ENCODE measurements at places on chromosomes 1 and 21.

DNA sequence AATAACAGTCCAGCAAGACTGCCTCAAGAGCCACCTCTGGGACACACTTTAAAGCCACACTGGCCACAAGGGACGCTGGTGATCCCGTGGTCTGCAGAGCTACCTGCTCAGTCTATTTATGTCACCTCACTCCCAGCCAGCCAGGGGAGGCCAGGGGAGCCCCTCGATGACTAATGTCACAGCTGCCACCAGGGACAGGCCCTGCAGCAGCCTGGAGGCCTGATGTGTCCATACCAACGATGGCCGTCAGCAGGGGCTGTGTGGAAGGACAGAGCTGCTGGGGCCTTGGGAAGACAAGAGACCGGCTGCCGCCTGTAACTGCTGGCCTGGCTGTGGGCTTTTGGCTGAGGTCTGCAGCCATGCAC, 71.0 kb downstream of the SIK1 start:
- DNase-seq: no peak

DNA sequence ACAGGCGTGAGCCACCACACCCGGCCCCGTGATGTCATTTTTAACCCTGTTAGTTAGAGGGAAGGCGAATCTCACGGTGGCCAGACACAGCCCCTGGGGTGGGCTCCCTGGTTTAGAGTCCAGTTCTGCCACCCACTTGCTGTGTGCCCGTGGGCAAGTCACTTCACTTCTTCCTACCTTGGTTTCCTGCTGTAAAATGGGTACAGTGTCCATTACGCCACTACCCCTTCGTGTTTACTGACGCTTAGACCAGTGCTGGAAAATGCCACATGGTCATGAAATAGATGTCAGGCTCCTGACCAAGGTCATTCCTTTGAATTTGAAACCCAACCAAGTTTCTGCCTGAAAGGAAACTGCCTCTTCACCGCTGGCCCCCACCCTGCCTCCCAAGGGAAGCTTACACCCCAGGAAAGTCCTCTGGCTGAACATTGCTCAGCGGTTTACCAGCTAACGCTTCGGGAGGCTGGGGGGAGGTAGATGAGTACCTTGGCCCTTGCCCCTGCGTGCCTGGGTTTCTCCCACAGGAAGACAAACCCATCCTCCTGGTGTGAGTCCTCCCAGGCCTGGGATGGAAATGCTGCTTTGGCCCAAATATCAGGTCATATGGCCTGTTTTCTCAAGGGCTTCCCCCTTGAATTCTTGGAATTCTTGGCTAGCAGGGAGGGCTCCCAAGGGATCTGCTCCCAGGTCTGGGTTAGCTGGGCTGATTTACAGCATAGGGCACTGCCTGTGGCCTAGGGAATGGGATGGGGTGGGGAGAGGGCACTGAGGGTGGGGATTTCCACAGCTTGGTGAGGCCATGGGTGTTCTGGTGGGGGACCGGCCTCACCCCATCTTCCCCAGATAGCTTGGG, 7.6 kb upstream of the AADACL4 start:
- no peak for DNase-seq

DNA sequence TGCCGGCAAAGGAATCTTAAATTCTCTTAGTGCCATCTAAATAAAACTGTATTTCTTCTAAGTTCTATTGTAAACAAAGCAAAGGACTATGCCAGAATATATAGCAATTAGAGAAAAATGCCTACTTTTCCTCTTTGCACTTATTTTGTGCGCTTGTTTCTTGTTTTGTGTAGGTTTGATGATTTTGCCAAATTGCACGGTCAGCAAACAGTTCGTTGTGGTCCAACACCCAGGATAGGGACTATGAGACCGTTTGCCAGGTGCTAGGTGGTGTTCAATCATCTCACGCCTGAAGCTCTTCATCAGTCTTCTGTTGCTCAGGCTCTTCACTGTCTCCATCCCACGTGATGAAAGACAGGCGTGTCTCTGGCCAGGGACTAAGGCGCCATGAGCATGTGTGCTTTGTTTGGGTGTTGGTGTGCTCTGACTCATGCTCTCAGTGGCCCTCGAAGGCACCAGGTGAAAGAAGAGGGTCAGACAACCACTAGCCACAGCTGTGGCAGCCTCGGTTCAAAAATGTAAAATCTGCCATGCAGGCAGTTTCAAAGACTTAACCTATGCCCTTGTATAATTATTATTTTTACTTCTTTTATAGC, 36.9 kb upstream of the KCNE1 start:
- no peak for DNase-seq

- no peak for DNase-seq
Measured at GRCh38 chr21:21688889-21689288, 690.7 kb downstream of the NCAM2 start.

DNA sequence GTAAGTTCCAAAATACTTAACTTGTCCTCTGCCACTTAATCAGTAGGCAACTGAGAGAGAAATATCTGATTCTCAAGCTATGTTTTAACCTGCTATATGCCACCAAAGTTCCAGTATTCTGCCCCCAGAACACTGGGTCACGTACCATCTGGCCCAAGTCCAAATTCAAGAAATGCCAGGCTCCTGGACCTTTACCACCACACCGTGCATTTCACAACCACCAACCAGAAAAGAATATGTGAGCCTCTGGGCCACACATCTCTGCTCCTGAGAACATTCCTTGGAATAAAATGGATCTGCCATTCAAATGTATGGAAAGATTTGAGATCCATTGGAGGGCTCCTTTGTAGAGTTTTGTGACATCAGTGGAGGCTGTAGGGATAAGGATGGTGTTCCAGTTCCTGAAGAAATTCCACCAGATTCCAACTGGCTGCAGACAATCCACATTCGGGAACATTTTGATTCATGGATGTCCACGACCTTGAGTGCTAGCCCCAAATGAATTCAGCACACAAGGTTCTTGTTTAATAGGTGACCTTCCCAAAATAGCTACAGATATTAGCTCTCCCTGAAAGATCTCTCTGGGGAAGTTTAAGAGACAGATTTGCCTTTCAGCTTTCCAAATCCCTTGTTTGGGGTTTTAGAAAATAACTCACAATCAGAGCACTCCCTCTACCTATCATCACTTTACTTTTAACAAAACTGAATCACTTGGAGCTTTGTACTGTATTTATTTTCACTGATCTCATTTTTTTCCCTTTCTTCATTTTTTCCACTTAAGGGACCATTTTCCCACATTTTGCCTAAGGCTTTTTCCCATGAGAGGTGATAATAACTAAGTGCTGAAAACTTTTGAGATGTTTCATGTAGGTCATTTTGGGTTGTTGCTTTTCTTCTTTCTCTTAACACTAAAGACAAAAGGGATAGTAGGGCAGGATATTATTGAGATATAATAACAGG, 128.4 kb upstream of the ZC3H11B start:
- DNase-seq: no peak

- no peak for DNase-seq
Measured at GRCh38 chr1:83961571-83962295, 37.2 kb downstream of the TTLL7 start.

DNA sequence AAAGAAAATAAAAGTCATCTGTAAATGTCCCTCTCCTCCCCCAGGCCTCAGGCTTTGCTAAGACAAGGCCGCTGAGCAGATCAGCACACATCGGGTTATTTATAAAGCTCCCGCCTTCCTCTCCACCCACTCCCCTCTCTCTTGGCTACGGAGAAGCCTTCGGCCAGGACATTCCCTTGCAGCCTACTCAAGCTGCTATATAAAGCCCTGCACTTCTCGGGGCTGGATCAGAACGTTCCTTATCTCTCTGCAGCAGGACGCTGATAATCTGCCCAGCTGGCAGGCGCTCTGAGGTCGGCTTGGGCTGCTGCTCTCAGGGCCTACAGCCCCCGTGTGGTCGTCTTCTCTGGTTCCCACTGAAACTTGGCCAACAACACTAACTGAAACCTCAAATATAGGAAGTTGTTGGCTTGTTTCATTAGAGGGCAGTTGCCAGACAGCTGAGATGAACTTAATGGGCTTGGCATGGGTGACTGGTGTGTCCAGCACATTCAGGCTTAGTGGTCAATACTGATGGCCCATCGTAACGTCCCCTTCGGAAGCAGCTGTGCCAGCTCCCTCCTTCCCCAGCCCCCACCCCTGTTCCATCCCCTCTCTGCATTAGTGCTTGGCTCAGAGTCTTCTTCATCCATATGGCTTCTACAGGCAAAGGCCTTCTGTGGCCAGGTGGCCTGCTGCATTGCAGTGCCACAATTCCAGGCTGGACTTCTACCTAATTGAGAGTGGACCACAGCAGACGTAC, 64.6 kb downstream of the IER5 start:
- DNase-seq: no peak

DNA sequence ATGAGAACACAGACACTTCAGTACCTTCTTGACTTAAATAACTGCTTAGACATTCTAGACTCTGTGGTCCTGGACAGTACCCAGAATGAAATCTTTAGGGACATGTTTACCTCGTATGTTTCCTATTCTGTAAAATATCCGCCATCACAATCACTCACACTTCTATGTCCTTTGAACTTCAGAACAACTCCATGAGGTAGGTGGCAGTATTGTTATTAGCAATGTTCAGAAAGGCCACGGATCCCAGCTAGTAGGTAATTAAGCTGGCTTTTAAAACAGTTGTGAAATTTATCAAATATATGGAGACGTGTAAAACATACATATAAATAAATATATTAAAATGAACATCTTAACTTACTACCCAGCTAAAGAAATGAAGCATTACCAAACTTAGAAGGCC, 83.4 kb downstream of the CACHD1 start:
- DNase-seq: no peak

GRCh38 chr1:194230351-194231144, 1044.1 kb upstream of the B3GALT2 start:
- no peak for DNase-seq

- no peak for DNase-seq
Measured at GRCh38 chr1:185438936-185439335, 121.9 kb upstream of the IVNS1ABP start.

DNA sequence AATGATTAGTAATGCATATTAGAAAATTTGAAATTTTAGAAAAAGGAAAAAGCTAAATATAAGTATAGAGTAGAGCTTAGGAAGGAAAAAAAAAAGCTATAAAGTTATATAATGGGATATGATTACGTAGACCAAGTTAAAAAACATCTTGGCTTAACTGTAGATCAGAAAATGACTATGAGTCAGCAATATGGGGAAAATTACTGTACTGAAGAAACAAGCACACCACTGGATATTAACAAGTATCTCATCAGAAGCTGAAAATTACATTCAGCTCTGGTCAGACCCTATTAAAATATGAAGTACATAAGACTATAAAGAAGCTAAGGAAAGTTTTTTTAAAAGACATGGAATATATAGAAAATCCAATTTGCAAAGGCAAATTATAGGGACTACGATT, 19.5 kb downstream of the DNAJC8 start:
- no peak for DNase-seq

DNA sequence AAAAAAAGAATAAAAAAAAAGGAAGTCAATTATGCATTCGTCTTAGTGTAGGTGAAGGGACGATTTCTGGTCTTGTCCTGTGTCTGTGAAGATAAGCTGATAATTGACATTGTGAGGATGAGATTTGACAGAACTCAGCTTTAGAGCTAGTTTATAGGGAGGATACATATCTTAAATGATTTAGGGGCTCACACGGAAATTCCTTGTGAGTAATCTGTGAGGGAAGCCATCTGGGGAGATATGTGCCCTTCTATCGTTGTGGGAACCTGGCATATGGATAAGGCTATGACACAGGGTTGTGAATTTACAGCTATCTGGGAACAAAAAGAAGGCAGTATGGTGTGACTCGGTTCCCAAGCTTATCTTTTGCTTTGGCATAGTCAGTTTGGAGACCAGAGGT, 71.1 kb downstream of the RABGAP1L start:
- no peak for DNase-seq

DNA sequence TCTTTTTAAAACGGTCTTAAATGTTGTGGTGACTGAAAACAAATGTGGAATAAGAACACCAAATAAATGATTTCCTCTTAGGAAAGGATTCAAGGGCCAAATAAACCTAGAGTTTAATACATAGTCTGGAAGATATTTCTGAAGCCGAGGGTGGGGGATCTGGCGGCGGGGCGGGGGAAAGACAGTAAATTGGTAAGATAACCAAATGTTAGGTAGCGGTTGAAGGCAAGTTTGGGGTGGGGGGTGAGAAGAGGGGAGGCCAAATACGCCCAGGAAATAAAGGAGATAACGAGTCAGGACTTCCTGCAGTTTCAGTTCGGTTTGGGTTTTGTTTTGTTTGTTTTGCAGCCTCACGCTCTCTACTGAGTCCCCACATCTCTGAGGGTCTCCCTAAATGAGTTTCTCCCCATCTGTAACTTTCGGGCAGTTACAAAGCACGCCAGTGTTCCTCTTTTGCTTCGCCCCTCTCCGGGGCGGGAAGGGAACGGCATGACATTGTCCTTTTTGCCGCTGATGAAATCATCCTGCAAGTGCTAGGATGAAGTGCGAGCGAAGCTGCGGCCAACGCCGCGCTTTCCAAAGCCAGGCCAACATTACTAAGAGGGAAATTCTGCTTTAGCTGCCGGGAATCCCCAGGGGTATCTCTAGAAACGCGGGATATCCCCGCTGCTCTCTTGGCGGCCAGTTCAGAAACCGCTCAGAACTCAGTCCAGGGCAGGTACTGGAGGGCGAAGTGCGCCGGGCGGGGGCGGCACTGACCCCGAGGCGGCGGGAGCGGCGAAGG, 844 bp downstream of the NIBAN1 start:
- peak; percentile 46 for DNase-seq

DNA sequence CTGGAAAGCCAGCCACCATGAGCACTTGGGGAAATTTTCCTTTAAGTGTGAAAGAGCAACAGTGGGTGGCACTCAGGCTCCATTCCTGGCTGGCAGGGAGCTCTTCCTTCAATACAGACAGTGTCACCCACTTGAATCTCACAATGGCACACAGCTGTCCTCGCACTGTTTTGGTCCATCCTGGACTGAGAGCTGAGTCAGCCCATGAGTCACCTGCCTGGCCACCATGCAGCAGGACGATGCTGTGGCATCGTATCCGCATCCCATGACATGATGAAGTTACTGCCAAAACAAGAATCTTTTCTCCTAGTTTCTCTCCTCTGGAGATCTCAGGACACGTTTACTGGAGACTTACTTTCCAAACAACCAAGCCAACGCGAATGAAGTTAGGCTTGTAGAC, 6.0 kb downstream of the TMPRSS2 start:
- DNase-seq: no peak

GRCh38 chr1:203271018-203271743, 34.1 kb upstream of the BTG2 start:
- DNase-seq: peak; percentile 58
